ENCODE measurements at places on chromosomes 13 and 19. TPM values are rescaled to one million over a fixed set of nuclear protein-coding genes. Genes with fewer than 3 reads are reported as not detected.

Gene MAMSTR
- not detected for polyA plus RNA-seq

Gene KIR3DL1
- polyA plus RNA-seq, result not detected

Gene TLE2
- polyA plus RNA-seq, result 1.9 TPM

Gene ADAMTS10
- polyA plus RNA-seq, result 0.31 TPM

DNA sequence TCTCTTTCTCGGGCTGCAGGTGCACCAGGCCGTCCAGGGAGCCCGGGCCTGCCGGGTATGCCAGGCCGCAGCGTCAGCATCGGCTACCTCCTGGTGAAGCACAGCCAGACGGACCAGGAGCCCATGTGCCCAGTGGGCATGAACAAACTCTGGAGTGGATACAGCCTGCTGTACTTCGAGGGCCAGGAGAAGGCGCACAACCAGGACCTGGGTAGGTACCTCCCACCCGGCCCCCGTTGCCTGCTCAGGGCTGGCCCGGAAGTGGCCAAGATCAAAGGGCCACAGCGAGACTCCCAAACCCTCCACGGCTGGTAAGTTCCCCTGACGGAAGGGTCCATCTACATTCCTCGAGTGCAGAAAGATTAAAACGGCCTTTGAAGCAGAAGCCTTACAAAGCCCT, 55.1 kb downstream of the RAB20 start:
- DNase-seq, result no peak

GRCh38 chr13:99862244-99862643, 109.3 kb downstream of the ZIC5 start:
- DNase-seq, result no peak

GRCh38 chr13:50255639-50256038, 240.4 kb downstream of the KCNRG start:
- DNase-seq, result no peak

- no peak for DNase-seq
Measured at GRCh38 chr19:10238172-10238783, 7.1 kb upstream of the S1PR2 start.

DNA sequence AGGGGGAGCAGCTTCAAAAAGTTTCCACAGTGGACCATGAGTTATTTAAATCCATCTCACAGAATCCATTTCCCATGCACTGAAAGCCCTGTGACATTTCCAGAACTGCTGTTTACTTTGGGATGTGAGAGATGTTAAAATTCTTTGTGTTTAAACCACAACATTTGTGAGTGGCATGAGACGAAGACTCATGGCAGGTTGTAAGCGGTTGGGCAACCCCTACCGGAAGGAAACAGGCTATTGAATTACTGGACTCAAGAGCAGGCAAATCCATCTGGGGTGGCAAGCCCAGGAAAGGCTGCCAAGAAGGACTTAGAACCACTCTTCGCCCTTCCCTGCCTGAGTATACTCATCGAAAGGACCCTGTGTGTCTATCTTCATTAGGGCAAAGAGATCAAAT, 22.3 kb upstream of the CLDN10 start:
- DNase-seq, result no peak

DNA sequence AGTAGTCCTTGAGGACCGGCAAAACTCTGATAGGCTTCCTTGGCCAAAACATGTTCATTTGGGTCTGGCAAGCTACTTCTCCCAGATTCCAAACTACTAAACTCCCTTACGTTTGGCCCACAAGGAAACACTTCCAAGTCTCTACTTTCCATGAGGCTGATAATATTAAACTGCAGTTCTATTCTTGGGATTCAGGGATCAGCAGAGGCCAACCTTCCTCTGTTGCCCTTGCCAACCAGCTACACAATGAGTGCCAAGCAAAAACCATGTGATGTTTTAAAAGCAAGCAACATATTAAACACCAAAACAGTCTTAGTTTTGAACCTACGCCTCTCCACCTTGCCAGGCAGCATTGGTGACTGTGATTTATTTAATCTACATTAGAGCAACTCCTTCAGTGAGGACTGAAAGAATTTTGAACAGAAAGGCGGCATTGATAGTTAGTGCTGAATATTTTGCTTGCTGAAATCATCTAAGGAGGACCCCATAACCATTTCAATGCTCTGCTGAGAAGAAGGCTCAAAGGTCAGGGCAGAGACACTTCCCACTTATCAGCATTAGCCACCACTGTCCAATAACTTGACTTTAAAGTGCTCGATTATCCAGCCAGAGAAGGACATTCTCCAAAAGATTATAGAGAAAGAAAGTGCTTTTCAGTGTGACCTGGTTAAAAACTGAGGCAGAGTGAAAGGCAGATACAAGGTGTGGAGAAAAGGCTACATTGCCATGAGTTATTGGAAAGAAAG, 287.1 kb downstream of the TBC1D4 start:
- no peak for DNase-seq

- DNase-seq, result no peak
Measured at GRCh38 chr13:43136920-43137575, 113.7 kb downstream of the DNAJC15 start.

DNA sequence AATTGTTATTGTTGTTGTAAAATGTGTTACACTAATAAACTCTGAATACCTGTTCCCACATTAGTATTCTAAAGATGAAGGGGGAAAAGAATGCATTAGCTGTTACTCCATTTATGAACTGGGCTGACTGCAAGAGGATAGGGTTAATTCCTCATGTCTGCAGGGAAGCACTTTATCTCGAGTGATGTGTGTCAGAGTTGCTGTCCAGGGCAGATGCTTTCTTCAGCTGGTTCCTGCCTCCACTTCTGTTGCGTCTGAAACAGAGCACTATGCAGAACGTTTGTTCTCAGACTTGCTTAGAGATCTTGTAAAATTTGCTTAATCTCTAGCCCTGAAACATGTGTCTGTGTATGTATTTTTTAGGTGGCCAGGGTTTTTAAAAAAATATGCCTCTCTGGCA, 318.8 kb downstream of the SPRY2 start:
- DNase-seq, result no peak

DNA sequence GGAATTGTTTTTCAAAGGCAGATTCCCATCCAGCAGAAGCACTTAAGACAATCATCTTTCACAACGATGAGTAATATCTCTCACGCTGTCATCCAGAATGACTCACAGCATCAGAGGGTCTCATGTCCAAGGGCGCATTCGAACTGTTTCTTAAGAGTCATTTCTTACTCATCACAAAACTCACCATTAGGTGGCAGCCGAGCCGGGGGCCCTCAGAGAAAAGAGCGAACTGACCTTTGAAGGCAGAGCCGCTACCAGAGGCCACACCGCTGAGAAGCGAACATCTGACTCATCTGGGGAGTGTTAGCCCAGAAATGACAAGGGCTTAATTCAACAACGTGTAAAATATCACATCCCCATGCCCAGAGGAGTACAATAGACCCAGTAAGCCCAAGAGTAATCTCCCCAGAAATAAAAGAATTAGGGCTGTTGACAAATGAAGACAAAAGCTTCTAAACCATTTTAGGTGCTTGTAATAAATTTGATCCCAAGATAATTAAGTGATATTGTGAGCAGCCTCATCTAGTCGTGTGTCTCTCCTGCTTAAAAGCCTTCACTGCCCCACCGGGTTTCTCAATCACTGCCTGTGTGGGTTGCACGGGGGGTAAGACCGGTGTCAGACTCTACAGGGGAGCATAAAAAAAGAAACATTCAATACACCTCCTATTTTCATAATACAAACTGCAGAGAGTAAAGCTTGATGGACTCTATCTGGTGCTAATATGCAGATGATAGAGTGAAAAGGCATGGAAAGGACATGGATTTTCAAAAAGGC, 96.2 kb downstream of the CYSLTR2 start:
- no peak for DNase-seq
